ENCODE measurements at places on chromosomes 13 and 19.

GRCh38 chr19:39347332-39348164 is 5.3 kb downstream of the SAMD4B start:
- no peak for DNase-seq

DNA sequence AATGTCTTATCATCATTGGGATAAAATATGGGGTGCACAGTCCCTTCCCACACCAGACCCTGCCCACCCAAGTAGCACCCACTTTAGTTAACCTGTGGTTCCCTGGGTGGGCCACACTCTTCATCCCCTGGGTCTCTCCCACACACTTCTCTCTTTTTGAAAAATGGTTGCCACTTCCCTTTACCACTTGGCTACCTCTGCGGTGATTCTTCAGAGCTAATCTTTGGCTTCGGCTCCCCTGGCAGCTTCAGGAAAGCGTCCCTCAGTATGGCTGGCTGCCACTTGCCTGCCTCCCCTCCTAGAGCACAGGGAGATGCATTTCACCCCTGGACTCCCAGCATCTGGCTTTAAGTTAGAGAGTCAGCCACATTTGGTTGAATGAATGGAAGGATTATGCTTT is 18.2 kb downstream of the CCNA1 start:
- DNase-seq: no peak

GRCh38 chr19:19649580-19649995 is 6.1 kb upstream of the GMIP start:
- DNase-seq: no peak

- peak; percentile 81 for DNase-seq
Observed at GRCh38 chr19:47315125-47315821, 5.6 kb downstream of the C5AR1 start.
